ENCODE measurements at places on chromosomes 6 and 20. TPM values are rescaled to one million over a fixed set of nuclear protein-coding genes. Genes with fewer than 3 reads are reported as not detected.

The RIN2 gene
- 34.1 TPM for total RNA-seq

DNA sequence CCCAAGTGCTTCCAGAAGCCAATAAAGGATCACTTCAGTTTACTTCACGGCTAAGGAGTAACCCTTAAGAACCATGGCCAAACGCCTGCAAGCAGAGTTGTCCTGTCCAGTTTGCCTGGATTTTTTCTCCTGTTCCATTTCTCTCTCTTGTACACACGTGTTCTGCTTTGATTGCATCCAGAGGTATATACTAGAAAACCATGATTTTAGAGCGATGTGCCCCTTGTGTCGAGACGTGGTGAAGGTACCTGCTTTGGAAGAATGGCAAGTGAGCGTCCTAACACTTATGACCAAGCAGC, 2.5 kb downstream of the RFPL4B start:
- no peak for DNase-seq

- no peak for DNase-seq
Observed at GRCh38 chr20:11266571-11266970, 592.8 kb upstream of the JAG1 start.

DNA sequence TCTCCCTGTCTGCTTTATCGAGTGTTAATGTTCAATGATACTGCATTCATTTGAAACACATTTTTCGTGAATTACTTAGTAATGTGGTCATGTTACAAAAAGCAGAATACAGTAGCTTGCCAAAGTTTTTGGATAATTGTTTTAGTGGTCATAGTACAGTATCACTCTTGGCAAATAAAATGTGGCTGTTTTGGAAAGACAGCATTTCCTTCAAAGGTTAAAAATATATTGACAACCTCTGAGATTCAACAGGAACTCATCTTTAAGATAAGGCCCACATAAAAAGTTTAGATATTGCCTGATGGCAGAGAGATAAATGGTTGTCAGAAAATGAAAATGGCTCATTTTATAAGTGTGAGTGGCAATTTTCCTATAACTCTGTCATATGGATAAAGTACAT, 297.7 kb upstream of the MAN1A1 start:
- DNase-seq: no peak

- no peak for DNase-seq
Observed at GRCh38 chr6:144214029-144214428, 63.7 kb downstream of the STX11 start.

DNA sequence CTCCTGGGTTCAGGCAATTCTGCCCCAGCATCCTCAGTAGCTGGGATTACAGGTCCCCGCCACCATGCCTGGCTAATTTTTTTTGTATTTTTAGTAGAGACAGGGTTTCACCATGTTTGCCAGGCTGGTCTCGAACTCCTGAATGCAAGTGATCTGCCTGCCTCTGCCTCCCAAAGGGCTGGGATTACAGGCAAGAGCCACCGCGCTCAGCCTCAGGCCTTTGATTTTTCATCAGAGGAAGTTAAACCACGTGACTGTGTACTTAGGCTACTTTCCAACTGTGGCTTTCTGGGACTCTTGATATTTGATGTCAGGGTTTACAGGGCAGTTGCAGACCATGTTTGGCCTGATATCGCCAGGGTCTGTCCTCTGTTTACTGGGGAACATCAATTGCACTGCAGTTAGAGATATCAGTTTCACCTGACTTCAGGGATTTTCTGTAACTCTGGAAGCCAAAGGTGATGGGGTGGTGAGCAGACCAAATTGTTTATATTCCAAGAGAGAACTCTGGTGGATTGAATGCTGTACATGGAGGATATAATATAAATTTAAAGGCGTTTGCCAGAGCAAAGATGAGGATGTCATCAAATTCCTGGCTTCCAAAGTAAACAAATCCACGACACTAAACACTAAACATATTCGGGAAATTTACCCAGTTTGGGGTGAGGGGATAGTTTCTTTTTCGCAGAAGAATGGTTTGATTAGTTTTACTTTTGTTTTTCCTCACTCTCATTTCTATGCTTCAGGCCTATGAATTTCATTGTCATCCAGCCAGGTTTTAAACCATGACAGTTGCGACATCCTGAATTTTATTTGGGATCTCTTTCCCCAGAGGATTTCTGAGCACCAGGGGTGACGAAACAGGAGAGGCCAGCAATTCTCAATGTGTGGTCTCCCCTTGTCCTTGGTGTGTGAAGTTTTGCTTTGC, 4.2 kb downstream of the PSMF1 start:
- DNase-seq: no peak

DNA sequence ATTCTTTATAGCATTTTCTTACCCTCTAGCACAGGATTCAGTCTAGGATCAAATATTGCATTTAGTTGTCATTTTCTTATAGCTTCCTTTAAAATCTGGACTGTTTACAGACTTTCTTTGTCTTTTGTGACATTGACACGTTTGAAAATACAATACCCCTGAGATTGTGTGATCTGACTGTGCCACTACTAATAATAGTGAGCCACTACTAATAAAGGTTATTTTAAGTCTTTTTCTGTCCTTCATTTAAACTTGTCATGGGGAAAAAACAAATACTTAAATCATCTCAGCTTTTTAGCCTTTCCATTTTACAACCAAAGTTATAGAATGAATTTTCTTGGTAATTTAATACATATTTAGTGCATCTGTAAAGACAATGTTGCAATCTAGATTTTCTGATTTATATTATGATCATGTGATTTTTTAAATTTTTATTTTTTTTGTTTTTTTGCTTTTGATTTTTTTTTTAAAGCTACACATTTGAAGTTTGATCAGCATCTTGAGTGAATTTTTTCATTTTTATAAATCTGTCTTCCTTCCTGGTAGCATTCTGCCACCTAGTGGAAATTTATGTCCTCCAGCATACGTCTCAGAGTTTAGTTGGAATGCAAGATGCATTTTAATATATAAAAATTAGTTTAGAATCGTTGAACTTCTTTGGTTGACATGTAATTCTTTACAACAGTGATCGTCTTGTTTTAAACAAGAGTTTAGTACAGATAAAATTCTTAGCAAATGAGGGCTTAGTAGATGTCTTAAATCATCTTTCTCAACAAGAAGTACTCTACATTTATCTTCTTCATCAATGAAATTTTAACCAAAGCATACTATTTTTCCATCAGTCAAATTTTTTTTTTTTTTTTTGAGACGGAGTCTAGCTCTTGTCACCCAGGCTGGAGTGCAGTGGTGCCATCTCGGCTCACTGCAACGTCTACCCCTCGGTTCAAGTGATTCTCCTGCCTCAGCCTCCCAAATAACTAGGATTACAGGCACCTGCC, 119.4 kb downstream of the NCOA3 start:
- DNase-seq: peak; percentile 21

- no peak for DNase-seq
Observed at GRCh38 chr6:3328796-3329195, 70.0 kb downstream of the PSMG4 start.

- no peak for DNase-seq
Observed at GRCh38 chr20:17878069-17878911, 90.3 kb downstream of the SNX5 start.

GRCh38 chr6:152943260-152943897, 39.5 kb downstream of the FBXO5 start:
- no peak for DNase-seq

- no peak for DNase-seq
Observed at GRCh38 chr20:61919239-61919638, 146.4 kb downstream of the TAF4 start.

- no peak for DNase-seq
Observed at GRCh38 chr6:107684996-107685395, 139.1 kb downstream of the SCML4 start.

DNA sequence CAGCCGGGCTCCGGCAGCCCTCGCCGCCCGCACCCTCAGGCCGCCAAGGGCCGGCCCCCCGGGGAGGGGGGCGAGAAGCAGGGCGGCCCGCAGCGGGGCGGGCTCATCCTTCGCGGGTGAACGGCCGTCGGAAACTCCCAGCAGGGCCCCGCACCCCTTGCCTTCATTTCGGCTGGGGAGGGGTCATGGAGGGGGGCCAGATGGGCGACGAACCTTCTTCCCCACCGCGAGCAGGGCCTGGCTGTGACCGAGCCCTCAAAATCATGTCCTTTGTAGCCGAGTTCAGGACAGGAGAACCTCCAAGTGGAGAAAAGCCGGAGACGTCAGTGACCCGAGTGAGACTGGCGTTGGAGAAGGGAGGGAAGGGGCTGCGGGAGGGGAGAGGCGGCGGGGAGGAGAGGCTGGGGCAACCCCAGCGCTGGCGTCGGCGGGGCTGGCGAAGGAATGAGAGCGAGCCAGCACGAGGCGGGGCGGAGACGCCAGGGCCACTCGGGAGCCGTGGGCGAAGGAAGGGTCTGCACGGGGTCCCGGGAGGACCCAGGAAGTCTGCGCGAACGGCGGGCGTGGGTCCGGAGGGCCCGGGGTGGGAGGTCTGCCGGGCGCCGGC, 571 bp upstream of the FOXC1 start:
- DNase-seq: no peak

All from kidney epithelial cell (primary cell).